BJ (cell line): ENCODE measurements at places on chromosomes 2 and 18. TPM values are rescaled to one million over a fixed set of nuclear protein-coding genes. Genes with fewer than 3 reads are reported as not detected.

The SLC35G4 gene
- polyA plus RNA-seq = not detected in 2 replicates

The ADRA2B gene
- not detected in 2 replicates for polyA plus RNA-seq

The GREB1 gene
- not detected in 2 replicates for polyA plus RNA-seq

The TNFRSF11A gene
- polyA plus RNA-seq = 0.06 TPM in 1 of 2 replicates, not detected in the other

The EFR3B gene
- polyA plus RNA-seq = 0.11 and 0.18 TPM in 2 replicates

The INPP5D gene
- 0.26 and 0.38 TPM in 2 replicates for polyA plus RNA-seq

The CREB1 gene
- polyA plus RNA-seq = 37.4 and 44.4 TPM in 2 replicates

The FABP1 gene
- not detected in 2 replicates for polyA plus RNA-seq

The REG3G gene
- polyA plus RNA-seq = not detected in 2 replicates

The RSAD2 gene
- polyA plus RNA-seq = 0.05 and 0.22 TPM in 2 replicates

The REG1B gene
- not detected in 2 replicates for polyA plus RNA-seq

The FBXO48 gene
- polyA plus RNA-seq = 0.49 and 0.97 TPM in 2 replicates

The COLEC12 gene
- 41.1 and 55.1 TPM in 2 replicates for polyA plus RNA-seq

GRCh38 chr2:1659951-1660565 is 84.3 kb downstream of the PXDN start:
- no peak for DNase-seq

- no peak for DNase-seq
Measured at GRCh38 chr2:133568598-133568997, 335 bp upstream of the NCKAP5 start.

GRCh38 chr18:13382366-13382953 is 163.9 kb downstream of the LDLRAD4 start:
- peak; percentile 36 for DNase-seq

DNA sequence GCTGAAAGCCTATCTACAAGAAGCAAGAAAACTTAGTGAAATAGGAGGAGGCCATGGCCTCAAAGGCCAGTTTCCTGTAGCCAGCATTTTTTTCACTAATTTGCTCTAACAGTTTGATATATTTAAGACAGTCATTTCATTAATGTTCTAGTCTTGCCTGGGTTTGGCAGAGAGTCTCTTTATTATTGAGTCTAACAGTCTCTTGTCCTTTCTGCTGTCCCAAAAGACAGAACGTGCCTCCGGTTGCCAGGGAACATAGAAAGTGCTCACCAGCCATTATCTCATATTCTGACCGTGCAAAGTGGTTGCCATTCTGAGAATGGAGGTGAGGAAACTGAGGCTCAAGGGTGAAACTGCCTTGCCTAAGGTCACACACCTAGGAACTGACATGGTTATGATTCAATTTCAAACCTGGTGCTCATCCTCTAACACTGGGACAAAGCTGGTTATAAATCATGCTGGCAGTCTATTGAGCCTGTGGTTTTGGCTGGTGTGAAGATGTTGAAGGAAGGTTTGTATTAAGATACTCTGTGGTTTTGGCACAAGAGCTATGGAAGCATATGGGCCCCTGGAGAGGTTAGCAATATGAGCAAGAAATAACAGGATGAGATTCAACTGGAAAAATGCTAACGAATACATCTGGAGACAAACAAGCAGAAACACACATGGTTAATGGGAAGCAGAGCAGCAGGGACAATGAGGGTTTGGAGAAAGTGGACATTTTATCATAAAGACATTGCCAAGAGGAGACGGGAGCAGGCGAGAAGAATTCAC is 903.3 kb upstream of the KLHL29 start:
- no peak for DNase-seq

GRCh38 chr18:48850822-48851598 is 99.8 kb downstream of the SMAD7 start:
- DNase-seq = no peak

DNA sequence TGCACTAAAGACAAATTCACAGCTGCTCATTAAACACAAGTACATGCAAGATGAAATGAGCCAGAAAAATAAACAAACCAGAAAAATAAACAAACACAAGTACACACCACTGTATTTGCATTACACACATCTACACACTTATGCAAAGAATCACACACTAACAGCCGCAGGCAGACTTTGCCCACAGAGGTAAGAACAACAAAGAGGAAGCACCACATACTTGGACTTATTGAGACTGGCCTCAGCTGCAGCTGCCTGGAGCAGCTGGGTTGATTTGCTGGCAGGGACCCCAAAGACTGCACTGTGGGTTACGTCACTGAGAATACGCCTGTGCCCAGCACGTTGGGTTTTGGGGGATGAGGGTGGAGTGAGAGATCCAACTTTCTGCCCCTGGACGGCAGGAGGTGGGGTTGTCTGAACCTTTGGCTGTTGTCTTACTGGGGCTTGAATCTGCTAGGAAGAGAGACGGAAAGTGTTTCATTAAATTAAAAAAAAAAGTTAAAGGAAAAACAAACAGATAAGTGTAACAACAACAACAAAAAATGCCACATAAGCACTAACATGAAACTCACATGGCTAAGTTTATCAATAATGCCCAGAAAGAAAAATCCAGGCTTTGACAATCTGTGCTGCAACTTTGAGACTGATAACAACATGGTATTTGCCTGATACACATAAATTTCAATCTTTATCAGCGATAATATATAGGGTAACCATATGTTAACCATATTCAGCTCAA is 71.9 kb upstream of the NFU1 start:
- DNase-seq = no peak

DNA sequence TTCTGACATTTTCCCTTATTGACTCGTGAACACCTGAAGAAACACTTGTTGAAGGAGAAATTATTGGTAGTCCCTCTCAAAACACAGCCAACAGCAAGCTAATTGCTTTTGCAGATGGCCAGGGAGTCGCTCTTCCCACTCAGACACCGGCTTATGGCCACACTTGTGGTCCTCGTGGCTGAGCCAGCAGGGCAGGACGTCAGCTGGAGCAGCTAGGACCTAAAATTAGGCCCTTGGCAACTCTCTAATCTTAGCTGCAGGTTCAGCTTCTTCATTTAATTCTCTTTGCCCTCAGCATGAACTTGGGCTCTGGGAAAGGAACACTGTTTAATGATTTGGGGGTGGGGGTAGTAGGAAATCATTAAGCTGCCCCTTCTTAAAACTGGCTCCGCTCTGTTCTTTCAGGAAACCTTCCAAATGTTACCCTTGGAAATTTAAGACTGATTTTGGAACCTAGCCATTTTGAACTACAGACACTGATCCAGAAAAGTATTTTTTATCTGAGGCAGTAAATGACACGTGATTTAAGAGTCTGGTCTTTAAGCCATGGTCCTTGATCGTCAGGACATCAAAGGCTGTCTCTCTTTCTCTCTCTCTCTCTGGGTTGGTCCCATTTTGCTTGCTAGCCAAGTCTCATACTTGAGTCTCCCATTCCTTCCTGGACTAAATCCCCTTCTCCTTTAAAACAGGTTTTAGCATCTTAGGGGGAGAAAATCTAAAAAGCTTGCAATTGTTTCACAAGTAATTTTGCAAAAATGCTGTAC is 77.5 kb downstream of the CDK15 start:
- no peak for DNase-seq

- DNase-seq = no peak
Measured at GRCh38 chr2:215895330-215895729, 118.0 kb downstream of the MREG start.

GRCh38 chr2:231925303-231926179 is 655 bp downstream of the NPPC start:
- DNase-seq = no peak

DNA sequence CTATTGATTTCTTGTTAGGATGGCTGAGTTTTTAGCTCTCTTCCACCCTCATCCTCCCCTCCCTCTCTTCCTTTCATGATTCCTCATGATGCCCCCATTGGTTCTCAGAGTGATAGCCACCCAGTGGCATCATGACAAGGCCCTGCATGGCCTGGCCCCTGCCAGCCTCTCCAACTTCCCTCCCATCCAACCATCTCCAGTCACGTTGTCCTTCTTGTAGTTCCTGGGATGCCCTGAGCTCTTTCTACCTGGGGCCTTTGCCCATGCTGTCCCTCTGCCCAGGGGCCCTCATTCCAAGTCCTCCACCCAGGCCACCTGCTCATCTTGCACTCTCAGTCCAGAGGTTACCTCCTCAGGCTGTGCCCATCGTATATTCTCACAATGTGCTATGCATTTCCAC is 247.5 kb downstream of the TFCP2L1 start:
- DNase-seq = no peak

- no peak for DNase-seq
Measured at GRCh38 chr2:98911376-98912154, 24.5 kb downstream of the CRACDL start.

- DNase-seq = no peak
Measured at GRCh38 chr2:71637168-71637567, 183.8 kb downstream of the DYSF start.

GRCh38 chr18:34707670-34708069 is 2.4 kb upstream of the DTNA start:
- peak; percentile 58 for DNase-seq

DNA sequence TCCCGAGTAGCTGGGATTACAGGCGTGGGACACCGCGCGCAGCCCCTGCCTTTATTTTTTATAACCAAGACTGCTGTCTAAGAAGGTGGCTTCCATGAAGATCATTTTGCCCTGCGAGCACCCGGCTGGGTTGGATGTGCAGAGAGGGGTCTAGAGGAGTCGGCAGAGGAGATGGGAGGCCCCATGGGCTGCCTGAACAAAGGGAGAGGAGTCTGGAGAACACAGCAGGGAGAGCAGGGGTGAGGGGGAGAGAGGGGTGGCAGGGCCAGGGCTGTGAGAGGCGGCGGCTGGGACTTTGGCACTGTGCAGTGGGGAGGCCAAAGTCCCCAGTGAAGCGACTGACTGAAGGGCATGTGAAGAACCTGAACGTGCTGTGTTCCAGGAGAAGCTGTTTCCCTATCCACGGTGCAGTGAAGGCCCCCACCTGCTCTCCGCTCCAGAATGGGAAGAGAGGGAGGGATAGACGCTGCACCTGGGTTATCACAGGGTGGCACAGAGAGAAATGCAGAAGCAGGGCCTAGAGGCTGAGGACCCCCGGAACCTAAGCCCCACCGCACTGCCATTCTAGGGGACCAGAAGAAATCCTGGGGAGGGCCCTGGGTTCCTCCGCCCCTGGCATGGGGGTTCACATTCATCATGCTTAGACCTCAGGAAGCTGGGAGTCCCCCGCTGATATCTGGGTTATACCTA is 24.8 kb upstream of the FOSL2 start:
- DNase-seq = no peak

- no peak for DNase-seq
Measured at GRCh38 chr2:172446474-172447063, 19.2 kb downstream of the ITGA6 start.

- DNase-seq = no peak
Measured at GRCh38 chr2:144679942-144680341, 160.0 kb upstream of the ZEB2 start.

DNA sequence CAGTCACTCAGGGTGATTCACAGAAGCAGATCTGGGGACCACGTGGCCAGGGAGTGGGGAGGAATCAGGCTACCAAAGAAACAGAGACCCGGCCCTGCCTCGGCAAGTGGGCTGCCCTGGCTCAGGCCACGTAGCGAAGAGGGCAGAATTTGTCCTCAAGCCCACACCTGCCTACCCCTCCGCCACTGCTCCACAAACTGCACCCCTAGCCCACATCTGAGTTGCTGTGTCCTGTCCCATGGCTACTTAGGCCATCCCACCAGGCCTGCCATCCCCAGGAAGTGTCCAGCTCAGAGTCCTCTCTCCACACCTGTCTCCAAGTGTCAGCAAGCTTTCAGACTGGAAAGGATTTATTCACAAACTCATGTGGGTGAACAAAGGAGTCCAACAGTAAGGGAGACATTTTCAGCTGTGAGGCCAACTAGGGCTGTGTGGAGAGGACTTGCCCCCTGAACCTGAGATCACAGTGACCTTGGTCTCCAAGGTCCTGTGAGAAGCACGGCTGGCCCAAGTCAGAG is 31.7 kb upstream of the ASPRV1 start:
- DNase-seq = no peak

DNA sequence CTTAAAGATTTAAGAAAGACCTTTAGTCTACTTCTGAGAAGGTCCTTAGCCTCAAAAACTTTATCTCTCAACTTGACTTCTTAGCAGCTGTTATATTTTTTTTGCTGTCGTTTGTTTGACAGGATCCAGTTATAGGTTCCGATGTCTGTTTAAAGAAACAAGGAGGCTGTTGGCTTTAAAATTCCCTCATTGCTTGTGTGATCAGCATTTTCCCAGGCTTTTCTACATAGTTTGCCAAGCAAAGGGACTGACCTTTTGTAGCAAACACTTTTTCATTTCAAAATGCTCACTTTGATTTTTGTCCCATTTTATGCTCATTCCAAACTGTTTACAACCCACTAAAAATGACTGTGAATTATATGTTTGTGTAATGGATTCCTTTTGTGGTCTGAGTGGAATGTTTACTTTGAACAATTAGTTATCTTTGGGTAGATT is 394.9 kb downstream of the ARHGAP15 start:
- DNase-seq = peak; percentile 89

DNA sequence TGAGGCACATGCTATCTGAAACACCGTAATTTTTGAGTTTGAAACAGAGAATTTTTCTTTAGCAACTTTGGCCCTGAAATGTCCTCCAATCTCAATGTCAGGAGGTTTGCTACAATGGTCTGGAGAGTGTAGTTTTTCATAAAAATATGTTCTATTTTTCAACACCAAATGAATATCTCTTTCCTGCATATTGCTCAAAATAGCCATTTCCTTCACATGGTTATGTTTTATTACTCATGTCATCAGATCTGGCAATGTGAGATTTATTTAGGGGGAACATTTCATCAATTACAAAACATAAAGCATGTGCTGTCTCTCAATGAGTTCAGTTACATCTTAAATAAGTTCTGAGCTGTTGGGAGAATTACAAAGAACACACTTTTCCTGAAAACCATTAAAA is 871.9 kb upstream of the FSHR start:
- DNase-seq = no peak

GRCh38 chr18:46402945-46403344 is 254.1 kb downstream of the LOXHD1 start:
- no peak for DNase-seq

- no peak for DNase-seq
Measured at GRCh38 chr2:100563407-100564247, 834 bp downstream of the PDCL3 start.
